ENCODE measurements at places on chromosomes 5 and 9.

GRCh38 chr5:32589942-32590869 is 4.8 kb downstream of the SUB1 start:
- peak; percentile 92 for DNase-seq

- DNase-seq, result no peak
Measured at GRCh38 chr9:74771672-74772071, 116.0 kb downstream of the TRPM6 start.

GRCh38 chr9:81652058-81652687 is 37.2 kb downstream of the TLE1 start:
- no peak for DNase-seq

DNA sequence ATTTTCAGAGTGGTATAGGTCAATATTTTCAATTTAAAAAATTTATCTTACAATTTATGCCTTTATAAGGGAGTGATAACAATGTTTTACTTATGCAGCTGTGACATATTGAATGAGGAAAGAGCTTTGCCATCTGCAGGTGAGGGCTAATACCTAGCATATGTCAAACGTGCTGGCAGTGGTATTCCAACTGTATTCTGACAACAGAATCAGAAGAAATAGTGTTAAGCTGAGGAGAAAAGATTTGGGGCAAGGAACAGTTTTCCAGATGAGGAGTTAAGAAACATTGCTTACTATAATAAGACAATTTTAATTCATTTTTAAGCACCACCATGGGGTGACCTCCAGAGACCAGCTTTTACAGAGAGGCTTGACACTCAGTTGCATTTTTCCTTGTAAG is 267.8 kb upstream of the ZNF608 start:
- DNase-seq, result no peak

GRCh38 chr5:10470669-10471068 is 29.0 kb downstream of the ROPN1L start:
- DNase-seq, result no peak

DNA sequence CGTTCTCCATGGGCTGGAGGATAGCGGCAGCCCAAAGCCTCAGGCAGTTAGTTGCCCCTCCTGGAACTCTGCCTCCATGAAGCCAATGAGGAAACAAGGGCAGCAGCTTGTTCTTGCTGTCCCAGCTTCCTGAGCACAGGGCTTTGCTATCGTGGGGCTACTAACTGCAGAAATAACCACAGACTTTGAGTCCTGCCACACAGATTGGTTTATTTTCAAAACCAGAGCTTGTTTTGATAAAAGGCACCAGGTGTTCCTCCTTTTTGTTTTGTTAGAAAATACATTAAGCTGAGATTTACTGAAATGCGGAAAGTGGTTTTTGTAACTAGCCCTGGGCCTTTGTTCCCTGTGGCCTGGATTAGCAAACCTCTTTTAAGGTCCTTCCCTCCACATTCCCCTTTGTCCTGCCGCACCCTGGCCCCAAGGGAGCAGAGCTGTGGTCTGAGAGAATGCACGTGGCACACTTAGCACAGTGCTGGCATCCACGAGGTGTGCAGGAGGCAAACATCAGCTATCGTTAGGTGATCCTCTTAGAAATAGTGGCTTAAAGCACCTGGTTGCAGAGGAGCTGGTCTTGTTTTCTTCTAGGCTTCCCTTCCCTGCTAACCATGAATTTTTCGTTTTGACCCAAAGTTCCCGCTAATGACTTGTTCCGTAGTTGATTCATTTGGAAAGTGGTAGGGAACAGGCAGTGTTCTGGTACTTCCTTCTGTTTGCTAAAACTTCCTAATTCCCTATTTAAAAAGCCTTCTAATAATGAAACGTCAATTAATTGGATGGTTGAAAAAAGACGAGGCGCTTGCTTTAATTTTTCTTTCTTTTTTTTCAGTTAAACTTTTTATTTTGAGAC is 21.5 kb downstream of the MVB12B start:
- peak; percentile 61 for DNase-seq

DNA sequence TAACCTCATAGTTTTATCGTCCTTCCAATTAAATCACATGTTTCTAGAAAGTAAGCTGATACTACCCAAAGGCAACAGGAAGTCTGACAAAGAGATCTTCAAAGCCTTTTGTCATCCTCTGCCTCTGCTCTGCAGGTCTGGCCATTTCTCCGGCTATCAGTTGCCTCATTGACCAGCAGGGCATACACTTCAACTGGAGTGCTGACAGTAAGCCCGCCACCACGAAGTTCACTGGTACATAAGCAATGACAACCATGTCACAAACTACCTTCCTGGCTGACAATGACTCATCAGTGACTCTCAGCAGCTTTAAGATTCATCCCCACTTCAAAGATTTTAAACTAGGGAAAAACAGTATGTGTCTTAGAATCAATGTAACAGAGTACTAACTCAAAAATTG is 20.6 kb downstream of the SPTLC1 start:
- peak; percentile 30 for DNase-seq

DNA sequence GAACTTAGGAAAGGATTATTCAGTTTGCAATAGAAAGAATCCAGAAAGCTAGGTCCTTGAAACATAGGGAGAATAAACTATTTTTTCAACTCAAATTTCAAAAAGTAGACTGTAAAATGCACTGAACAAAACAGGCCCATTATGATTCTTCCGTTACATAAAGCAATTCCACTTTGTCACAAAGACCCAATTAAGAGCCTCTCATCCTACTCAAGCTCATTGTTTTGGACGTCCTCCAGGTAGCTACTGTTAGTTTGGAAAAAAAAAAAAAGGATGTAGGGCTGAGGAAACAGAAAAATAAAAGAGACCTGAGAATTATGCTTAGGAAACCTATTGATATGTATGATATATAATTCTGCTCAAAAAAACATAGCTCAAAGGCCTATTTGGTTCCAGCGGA is 74.0 kb downstream of the DIRAS2 start:
- no peak for DNase-seq

- DNase-seq, result no peak
Measured at GRCh38 chr9:133309608-133310007, 26.4 kb downstream of the SURF6 start.

DNA sequence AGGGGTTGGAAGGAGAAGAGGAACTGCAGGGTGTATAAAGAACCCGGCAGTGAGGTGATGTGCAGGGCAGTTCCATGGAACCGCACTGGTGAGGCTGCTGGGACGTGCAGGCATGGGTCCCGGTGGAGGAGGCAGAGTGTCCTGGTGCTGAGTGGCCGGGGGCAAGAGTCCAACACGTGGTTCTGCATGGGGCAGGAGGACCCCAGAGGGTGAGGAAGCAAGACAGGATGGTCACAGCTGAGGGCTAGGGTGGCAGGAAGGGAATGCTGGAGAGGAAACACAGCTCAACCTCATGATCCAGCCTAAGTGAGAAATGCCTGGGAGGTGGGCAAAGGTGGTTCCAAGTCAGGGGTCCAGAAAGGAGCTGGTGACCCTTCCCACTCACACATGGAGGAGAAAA is 87.2 kb downstream of the S1PR3 start:
- no peak for DNase-seq

GRCh38 chr5:42614509-42614908 is 142.1 kb upstream of the CCDC152 start:
- DNase-seq, result no peak

DNA sequence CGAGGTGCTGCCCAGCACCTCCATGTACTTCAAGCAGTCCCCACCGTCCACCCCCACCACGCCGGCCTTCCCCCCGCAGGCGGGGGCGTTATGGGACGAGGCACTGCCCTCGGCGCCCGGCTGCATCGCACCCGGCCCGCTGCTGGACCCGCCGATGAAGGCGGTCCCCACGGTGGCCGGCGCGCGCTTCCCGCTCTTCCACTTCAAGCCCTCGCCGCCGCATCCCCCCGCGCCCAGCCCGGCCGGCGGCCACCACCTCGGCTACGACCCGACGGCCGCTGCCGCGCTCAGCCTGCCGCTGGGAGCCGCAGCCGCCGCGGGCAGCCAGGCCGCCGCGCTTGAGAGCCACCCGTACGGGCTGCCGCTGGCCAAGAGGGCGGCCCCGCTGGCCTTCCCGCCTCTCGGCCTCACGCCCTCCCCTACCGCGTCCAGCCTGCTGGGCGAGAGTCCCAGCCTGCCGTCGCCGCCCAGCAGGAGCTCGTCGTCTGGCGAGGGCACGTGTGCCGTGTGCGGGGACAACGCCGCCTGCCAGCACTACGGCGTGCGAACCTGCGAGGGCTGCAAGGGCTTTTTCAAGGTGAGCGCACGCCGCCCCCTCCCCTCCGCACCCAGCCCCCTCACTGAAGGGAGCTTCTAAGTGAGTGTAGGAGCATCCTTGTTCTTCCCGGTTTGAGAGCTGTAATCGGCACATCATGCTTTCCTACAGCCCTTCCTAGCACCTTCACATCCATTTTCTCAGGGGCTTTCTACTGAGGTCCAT is 6.9 kb downstream of the NR4A3 start:
- no peak for DNase-seq

DNA sequence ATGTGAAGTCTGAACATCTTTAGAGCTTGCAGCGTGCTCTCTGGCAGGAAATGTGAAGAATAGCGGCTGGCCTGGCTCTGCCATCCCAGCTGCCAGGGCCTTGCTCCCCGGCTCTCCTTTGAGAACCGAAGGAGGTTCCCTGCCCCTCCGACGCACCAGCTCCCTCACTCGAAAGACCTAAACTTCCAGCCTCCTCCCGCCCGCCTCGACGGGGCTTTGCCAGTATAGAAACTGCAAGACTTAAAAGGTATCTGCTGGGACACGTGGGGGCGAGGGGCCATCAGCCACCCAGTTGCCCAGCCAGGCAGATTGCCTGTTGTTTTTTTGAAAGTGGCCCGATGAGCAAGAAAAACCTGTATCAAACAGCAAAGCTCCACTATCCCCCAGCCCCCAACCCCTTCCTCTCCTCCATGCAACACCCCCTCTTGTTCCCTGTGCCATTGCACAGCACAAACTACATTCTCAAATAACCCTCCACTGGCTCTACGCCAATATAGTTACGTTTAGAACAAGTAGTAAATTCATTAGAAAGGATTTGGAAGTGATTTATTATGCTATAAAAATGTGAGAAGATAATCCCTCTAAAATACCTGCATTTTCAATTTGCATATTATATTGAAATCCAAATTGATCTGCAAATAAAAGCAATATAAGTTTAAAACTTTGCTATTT is 331.9 kb downstream of the MED10 start:
- DNase-seq, result no peak

DNA sequence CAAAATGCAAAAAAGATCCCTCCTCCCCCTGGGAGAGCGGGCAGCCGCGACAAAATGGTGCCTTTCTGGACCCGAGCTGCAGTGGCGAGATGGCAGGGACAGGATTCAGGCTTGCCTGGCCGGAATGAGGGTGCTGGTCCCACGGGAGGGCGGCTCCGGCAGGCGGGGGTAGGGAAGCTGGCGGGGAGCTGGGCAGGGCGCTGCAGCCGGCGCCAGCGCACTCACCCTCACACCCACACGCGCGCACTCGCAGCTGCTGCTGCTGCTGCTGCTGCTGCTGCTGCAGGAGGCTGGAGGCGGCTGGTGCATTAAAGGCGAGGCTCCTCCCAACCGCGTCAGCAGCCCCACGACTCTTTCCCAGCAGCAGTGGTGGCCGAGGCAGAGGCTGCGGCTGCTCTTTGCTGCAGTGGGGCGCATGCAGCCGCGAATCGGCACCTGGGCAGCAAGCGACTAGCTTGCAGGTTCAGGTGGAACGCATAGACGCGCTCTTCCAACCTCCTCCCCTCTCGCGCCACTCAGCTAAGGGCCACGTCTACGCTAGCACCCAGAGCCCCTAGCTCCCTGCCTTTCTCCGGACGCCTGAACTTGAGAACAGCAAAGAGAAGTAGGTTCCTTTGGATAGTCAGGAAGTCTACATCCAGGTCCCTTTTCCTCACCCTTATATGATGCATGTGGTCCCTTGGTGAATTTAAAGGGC is at the start of gene PPP2R2B:
TSS of gene PPP2R2B (minus strand) at position 282 of the 697 bp plus-strand sequence.
- peak; percentile 35 for DNase-seq

DNA sequence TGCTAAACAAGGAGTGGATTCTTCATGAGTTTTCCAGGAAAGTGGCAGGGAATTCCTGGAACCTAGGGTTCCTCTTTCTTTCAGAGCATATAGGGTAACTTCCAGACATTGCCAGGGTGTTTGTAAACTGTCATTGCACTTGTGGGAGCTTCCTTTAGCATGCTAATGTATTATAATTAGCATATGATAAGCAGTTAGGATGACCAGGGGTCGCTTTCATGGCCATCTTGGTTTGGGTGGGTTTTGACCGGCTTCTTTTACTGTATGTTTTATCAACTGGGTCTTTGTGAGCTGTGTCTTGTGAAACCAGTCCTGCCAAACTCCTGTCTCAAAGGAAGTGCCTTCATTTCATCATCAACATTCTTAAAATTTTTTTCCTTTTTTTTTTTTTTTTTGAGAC is 11.9 kb upstream of the MELK start:
- no peak for DNase-seq

- no peak for DNase-seq
Measured at GRCh38 chr5:73705364-73705763, 79.4 kb downstream of the ARHGEF28 start.

DNA sequence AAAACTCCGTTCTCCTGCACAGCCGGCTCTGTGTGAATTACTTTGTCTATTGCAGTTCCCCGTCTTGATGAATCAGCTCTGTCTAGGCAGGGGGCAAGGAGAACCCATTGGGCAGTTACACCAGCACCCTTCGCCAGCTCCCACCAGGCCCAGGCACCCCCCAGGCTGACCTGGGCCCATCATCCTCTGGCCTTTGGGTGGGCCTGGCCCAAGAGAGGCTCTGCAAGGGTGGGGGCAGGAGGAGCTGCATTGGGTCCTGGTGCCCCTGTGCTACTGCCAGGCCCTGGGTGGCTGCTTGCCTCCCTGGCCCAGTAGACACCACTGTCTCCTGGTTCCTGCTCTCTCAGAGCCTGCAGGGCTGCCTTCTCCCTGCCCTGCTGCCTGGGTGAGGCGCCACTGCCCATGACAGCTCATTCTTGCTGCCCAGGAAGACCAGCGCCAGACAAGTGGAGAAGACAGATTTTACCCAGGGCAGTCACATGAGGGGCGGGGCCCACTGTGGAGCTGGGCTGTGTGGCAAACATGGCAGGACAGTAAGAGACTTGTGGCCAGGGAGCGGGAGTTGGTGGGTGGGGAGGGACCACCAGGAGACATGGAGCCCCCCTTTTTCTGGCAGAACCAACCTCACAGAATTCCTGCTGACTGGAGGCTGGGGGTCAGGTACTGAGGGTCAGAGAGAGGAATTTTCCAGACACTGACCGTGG is 67.2 kb downstream of the MRPL36 start:
- DNase-seq, result no peak

GRCh38 chr5:171571663-171572062 is 152.2 kb downstream of the FGF18 start:
- DNase-seq, result no peak

- no peak for DNase-seq
Measured at GRCh38 chr5:37915097-37915736, 75.4 kb upstream of the GDNF start.

GRCh38 chr9:114029311-114030170 is 48.6 kb downstream of the AMBP start:
- no peak for DNase-seq

- DNase-seq, result no peak
Measured at GRCh38 chr5:107876906-107877305, 206.2 kb upstream of the EFNA5 start.

Measured in common myeloid progenitor, CD34-positive (primary cell).